ENCODE measurements at places on chromosomes 12 and 14.

GRCh38 chr14:55103005-55103640, 25.9 kb upstream of the LGALS3 start:
- no peak for DNase-seq

GRCh38 chr12:122137229-122137628, 36.8 kb downstream of the IL31 start:
- peak; percentile 34 for DNase-seq

DNA sequence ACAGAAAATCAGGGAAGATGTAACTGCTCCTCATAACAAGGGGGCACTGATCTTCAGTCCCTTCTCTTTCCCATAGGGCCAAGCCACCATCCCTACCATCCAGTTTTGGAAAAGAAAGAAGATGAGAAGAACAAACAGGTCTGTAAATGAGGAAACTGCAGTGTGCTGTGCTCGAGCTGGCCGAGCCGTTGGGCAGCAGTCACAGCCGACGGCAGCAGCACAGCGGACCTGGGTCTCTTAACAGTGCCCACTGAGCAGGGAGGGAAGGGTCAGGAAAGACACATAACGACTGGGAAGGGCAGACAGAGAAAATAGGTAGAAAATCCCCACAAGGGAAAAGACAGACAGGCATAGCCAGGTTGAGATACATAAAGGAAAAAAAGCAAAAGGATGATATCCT, 38.2 kb downstream of the BDKRB1 start:
- no peak for DNase-seq

DNA sequence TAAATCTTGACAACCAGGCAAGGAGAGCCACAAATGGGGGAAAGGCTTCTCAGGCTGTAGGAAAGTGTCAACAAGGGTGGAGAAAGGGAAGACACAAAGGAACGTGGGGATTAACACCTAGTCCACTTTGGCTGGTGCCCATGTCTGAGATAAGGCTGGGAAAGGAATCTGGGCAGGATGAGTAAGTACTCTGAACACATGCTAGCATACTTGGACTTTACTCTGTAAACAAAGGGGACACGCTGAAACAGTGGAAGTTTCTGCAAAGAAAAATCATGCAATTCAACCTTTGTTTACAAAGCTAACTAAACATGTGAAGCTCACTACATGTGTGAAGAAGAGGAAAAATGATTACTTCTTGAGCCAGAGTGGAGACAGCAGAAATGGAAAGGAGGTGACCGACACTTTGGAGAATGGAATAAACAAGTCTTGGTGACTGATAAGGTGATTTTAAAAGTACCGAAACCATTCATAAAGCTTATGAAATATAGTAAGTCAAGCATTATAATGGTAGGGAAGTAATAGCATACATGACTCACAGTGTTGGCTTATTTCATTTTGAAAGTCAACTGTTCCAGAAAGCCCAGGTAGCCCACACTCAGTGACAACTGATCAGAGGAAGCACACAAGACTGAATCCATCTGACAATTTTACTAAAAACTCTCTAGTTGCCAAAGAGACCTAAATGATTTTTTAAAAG, 13.2 kb downstream of the CPNE8 start:
- DNase-seq, result no peak

- peak; percentile 35 for DNase-seq
These were observed 78.0 kb downstream of the TTC6 start for GRCh38 chr14:37673439-37673838.
